ENCODE measurements at places on chromosomes 11 and 22.

- DNase-seq = peak; percentile 90
Measured at GRCh38 chr11:133681901-133682300, 149.6 kb upstream of the OPCML start.

GRCh38 chr11:19395050-19395449 is 154.3 kb upstream of the E2F8 start:
- no peak for DNase-seq

- no peak for DNase-seq
Measured at GRCh38 chr11:36684840-36685801, 87.1 kb upstream of the RAG2 start.

GRCh38 chr11:446891-447290 is 3.2 kb upstream of the PTDSS2 start:
- DNase-seq = peak; percentile 85

GRCh38 chr11:128052912-128053641 is 534.3 kb downstream of the ETS1 start:
- peak; percentile 44 for DNase-seq

DNA sequence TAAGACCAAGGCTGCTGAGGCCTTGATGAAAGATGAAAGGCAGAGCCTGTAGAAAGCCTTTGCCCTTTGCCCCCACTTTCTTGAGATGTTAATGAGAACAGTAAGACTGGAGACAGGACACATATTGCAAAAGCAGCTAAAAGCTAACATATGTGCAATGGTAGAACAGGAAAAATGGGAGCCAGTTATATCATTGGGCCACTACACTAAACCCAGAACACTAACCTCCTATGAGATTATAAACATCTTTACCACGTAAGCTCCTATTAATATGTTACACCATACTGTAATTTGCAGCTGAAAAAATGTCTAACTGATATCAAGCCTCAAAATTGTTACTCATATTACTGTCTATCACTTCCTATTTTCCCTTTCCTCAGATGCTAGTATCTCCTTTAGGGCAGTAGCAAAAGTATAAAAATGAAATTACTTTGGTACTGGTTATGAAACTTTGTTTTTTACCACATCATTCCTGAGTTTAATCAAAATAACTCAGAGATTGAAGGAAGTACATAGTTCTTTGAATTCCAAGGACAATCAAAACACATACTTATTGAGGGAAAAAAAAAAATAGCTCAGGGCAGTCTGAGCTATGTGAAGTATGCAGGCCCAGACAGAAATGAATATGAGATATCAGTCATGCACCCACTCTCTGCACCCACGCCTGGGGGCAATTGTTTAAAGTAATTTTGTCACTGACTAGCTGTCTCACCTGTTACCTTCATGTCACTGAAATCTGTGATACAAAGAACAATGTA is 9.1 kb downstream of the HPS5 start:
- DNase-seq = no peak

All from NCI-H69 (cell line).